ENCODE measurements at places on chromosomes 12 and 14.
A peak's percentile ranks its signal among the peaks of the same experiment; 100 is the strongest.

DNA sequence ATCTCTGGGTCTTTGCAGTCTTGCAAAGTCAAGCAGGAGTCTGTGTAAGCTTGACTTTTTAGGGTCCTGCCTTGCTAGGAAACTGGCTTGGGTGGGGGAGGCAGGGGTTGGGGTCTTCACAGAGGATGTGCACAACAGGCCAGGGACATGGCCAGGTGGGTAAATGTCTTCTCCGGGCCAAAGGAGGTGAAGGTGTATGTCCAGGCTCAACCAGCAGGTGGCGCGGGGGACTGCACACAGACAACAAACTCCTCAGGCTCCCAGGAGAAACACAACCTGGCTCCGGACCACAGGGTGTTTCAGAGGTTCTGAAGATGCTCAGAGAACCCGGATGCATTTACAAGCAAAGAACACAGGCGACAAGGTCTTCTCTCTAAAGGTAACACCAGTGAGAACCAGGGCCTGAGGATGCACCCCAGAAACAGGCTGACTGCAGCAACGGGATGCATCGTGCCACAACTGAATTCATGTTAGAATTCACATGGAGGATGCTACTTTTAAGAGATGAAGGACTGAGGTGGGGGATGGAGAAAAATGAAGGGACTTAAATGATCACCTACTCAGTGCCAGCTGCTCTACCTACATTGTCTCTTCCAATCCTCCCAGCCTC lies 56.0 kb downstream of the PLEKHG3 start:
- DNase-seq: peak; percentile 69

DNA sequence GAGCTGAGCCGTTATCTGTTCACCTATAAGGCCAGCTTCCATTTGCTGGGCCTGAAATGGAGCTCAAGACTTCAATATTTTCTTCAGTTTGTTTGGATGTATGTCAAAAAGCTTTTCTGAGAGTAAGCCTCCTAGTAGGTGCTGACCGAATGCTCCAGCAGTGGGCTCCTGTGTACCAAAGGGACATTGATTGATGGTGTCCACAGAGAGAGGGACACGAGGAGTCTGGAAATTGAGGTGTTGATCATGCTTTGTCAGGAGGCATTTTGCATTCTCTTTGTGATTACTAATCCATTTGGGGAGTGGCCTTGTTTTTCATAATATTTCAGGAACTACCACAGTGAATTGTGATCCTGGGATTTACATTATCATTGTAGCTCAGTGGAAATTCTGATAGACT lies 107.7 kb upstream of the SLC38A2 start:
- no peak for DNase-seq

DNA sequence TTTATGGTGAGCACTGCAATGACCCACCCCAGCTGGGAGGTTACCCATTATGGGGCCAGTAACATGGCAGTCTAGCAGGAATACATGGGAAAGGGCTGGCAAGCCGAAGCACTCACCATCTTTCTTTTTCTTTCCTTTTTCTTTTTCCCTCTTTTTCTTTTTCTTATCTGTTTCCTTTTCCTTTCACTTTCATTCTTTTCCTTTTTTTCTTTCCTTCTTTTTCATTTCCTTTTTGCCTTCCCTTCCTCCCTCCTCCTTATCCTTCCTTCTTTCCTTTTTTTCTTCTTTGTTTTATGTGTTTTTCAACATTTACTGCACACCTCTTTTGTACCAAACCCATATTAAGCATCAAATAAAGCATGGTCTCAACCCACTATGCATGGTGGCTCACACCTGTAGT lies 501.1 kb downstream of the MED13L start:
- DNase-seq: no peak

DNA sequence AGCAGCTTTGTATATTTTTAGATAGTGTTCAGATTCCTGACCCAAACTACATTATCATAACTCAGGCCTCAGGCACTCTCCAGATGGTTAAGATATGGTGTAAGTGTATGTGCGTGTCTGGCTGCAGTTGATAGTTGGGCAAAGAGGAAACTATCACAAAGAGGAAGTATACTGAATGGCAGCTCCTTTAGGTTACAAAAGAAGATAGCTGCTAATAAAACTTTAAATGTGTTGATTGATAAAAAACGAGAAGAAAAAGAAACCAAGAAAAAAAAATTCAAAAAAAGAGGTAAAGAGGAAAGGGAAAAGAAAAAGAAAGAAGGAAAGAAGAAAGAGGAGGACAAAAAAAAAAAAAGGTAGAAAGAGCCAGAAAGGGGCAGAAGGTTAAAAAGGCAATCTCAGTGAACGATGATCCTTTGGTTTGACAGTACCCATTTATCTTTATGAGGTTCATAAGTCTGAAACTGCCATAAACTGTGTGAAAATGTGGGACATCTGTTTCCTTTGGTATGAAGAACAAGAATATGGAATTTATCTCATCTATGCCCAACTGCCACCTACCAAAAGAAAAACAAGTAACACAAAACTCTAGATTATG lies 42.2 kb downstream of the TAOK3 start:
- DNase-seq: no peak

- no peak for DNase-seq
Observed at GRCh38 chr12:14153803-14154202, 172.4 kb upstream of the GRIN2B start.

DNA sequence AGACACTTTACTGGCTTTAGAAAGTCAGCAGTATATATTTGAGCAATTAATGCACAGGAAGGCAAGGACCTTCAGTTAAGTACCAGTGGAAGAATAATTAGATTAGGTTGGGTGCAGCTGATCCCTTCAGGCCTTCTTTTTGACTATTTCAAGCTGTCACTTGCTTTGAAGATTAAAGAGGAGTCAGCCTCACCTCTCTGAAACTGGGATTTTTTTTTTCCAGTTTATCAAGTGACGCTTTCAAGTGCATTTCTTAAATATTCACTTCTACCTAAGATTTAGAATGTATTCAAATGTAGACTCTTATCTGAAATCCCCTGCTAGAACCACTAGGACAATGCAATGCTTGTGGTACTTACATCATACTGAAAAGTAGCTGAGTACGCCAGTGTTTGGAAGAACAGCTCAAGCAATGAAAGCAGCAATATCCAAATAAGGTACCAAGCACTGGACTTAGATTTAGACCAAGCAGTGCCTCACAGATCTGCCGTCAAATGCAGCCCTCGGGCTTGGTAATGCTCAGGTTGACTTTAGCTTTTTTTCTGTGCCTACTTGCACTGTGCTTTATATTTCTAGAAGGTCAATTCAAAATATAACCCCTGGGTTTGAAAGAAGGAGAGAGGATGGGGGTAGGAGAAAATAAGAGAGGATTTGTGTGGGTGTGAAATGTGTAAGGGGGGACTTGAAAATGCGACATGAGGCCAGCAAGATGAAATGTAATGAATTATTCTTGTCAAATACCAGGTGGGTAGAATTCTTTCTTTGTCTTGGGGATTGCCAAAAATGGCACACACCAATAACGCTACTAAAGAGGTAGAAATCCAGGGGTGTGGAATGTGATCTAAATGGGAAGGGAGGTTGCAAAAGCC lies 3.7 kb upstream of the FERMT2 start:
- no peak for DNase-seq

DNA sequence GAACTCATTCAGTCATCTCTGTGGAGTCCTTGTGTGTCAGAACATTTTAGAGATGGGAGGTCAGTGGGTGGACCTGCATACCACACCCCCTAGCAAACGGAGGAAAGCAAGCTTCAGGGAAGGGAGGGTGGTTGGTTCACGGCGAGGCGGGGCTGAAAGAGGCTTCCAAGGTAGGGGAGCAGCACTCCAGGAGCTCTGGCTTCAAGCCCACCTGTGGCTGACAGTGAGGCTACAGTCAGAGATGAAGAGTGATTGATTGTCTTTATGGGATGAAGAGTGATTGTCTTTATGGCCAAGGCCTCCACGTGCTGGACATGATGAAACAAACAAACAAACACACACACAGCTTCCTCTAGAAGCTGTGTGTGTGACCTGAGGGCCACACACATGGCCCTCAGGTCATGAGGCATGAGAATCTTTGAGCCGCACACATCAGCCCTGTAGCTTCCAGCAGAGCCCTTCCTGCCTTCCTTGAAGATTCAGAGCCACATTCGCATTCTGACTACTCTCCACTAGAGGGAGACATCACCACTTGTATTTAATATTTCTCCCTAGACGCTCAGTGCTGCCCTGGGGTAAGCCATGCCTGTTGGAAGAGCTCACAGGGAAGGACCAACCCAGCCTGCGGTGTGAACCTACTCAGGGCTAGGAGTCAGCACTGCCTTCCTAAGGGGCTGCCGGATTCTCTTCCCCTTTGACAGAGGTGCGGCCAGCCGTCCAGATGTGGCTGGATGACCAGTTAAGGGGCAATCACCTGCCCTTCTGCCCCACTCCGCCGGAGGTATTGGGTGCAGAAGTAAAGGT lies 54.4 kb upstream of the KCNA1 start:
- DNase-seq: peak; percentile 100

DNA sequence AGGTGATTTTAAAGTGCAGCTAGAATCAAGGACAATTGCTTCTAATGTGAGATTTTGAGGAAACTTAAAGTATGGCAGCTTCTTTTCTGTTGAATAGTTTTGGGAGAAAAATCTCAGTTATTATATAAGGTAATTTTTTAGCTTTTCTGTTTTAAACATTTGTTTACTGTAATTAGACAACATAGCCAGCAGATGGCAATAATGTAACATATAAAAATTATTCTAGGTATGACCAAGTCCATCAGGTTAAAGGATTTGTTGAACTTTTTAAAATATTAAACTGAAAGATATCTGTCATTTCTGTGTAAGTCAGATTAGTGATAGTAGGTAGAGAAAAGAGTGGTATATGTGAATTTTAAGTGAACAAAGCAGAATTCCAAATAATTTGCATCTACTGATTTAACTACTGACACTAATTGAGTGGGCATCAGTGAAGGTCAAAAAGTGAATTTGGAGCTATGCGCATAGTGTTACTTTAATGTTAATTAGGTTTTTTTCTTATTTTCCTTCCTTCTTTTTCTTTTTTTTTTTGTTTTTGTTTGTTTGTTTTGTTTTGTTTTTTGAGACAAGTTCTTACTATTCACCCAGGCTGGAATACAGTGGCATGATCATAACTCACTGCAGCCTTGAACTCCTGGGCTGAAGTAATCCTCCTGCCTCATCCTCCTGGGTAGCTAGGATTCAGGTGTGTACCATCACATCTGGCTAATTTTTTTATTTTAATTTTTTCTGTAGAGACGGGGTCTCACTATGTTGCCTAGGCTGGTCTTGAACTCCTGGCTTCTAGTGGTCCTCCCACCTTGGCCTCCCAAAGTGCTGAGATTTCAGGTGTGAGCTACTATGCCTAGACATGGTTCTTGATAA lies 18.6 kb downstream of the PRORP start:
- peak; percentile 50 for DNase-seq

DNA sequence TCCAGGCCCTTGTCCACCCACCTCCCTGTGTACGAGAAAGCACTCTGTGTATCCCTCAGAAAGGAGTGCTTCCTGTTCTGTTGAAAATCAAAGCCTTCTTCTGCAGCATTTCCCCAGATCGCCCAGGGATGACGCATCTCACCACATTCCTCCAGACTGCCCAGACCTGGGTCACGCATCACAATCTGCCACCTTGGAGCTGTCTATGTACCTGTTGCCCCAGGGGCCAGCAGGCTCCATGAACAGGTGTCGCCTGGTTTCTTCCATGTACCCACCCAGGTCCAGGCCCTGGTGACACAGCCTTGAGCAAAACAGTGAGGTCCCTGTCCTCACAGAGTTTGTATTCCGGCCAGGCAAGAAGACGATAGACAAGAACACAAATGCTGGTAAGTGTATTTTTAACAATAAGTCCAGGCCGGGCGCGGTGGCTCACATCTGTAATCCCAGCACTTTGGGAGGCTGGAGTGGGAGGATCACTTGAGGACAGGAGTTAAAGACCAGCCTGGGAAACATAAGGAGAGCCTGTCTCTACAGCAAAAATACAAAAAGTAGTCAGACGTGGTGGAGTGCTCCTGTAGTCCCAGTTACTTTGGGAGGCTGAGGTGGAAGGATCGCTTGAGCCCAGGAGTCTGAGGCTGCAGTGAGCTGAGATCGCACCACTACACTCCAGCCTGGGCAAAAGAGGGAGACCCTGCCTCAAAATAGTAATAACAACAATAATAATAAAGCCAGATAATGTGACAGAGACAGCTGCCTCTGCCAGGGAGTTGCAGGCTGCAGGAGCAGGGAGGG lies 6.8 kb upstream of the PPP1R13B start:
- DNase-seq: no peak

DNA sequence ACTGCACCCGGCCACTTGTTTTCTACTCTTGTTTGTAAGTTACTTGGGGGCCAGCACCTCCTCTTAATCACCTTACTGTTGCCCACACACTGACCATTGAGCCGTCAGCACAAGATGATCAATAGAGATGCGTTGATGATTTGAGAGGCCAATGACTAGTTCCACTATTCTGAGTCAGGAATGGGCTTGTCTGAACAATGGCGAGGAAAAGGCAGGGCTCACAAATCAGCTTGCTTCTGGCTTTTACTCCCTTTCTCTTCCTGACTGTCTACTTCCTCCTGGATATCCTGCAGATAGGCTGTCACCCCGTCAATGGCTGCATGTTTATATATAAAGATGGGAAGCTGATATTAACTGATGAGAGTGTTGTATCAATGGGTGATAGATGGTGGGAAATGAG lies 29.1 kb upstream of the HDAC7 start:
- no peak for DNase-seq

- DNase-seq: peak; percentile 10
Observed at GRCh38 chr14:85463512-85463911, 66.4 kb upstream of the FLRT2 start.

DNA sequence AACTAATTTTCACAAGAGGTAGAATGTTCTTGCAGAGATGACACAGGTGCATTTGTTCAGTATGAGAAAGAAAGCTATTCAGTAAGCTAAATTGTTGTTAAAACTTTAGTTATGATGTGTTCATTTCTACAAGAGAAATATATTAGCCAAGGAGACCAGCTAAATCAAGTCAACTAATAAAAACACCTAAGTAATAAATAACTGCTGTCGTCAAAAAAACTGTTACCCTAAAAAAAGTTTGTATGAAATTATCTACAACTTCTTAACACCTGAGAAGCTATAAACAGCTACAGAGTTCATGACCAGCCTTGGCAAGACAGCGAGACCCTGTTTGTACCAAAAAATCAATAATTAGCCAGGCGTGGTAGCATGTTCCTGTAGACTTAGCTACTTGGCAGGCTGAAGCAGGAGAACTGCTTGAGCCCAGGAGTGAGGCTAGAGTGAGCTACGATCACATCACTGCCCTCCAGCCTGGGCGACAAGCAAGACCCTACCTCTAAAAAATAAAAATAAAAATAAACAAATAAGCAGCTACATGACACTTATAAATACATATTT lies 67.6 kb upstream of the AP4S1 start:
- DNase-seq: no peak

DNA sequence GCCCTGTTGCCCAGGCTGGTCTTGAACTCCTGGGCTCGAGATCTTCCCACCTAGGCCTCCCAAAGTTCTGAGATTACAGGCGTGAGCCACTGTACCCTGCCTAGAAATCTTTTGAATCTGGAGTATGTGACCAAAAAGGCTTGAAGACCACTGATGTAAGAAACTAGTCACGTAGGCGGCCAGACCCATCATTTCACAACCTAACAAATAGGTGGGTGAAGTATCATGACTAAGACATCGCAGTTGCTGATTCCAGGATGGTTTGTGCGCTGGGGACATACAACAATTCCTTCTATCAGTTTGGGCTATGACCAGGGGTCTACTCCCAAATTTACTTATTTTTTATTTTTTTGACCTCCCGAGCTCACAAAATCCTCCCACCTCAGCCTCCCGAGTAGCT lies 11.8 kb upstream of the CDK2AP1 start:
- no peak for DNase-seq

- DNase-seq: peak; percentile 36
Observed at GRCh38 chr12:119153477-119154434, 25.0 kb upstream of the HSPB8 start.

All from DMS53 (cell line).